NCI-H82 (cell line): ENCODE measurements at places on chromosomes 2 and 18.

GRCh38 chr2:120803764-120804335 lies 68.2 kb downstream of the GLI2 start:
- DNase-seq: no peak

DNA sequence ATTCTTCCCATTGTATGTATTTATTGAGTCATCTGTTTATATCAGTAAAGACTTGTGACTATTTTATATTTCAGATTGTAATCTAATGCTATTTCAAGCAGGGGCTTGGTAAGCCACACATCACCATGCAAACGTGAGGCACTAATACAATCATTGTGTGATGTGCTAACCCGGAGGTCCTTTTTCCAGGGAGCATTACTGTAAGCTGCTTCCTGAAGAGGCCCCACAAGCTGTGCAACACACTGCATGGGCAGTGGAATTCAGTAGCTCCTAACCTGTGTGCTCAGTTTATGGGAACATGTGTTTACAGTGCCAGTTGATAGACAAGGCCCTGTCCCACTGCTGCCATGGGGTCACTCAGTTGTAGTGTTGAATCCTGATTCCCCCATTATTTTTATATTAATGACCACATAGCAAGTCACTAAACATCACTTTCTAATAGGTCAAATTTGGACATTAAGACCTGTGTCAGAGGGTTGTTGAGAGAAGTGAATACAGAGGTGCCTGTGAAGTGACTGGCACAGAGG lies 162.9 kb downstream of the FHOD3 start:
- no peak for DNase-seq

- DNase-seq: no peak
These were observed 78.8 kb upstream of the ALKAL2 start for GRCh38 chr2:366706-367105.

- DNase-seq: no peak
These were observed 30.0 kb downstream of the CPS1 start for GRCh38 chr2:210586381-210586780.

DNA sequence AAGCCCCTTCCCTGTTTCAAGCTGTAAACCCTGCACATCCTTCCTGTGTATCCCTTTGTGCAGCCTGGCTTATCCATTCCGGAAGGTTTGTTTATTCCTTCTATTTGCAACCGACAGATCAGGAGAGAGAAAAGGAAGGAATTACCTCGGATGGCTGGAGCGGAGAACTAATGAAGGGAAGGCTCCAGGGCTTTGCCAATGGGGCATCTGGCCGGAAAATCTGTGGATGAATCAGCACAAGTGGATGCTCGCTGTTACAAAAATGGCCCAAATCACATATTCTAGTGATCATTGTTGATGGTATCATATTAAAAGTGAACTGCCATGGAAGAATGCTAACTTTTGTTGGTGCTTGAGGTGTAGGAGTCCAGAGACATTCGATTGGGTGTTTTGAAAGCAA lies 97.1 kb downstream of the AQP4 start:
- no peak for DNase-seq

- no peak for DNase-seq
These were observed 1127.9 kb upstream of the CHAC2 start for GRCh38 chr2:52639692-52640091.

- peak; percentile 99 for DNase-seq
These were observed 100.5 kb downstream of the CAPN13 start for GRCh38 chr2:30706534-30707303.

GRCh38 chr2:84793641-84794040 lies 87.2 kb downstream of the TRABD2A start:
- no peak for DNase-seq

DNA sequence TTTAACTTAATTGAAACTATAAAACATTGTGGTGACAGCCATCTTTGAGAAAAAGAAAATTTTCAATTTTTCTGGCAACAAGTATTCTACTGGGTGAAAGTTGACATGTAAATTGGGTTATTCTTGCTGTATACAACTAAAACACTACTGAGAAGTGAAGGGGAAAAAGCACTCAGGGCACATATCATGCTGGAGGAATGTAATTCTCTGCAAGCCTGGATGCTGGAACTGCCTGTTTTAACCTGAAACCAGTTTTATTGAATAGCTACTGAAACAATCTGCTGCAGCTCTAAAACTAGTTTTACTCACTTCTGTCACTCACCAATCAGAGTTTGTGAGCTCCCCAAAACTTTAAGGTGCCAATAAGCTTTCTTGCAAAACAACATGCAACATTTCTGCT lies 1136.0 kb downstream of the LRP1B start:
- no peak for DNase-seq

- no peak for DNase-seq
These were observed 24.5 kb upstream of the KCNK3 start for GRCh38 chr2:26668041-26668440.

DNA sequence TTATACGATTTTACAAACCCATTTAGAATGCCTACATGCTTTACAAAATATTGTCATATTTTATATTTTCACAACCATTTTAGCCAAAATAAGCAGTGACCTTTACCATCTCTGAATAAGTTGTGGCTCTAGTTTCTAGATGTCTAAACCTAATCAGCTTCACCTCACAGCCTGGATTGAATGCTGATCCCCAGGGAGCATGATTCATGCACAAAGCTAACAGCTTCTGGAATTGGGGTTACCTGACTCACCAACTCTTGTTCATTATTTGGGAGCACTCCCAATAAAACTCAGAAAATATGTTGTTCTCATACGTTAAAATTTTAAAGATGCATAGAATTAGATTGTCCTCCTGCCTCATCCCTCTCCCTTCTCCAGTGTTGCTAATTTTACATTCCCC lies 611.7 kb upstream of the NETO1 start:
- no peak for DNase-seq

- no peak for DNase-seq
These were observed 96.8 kb downstream of the CAPN13 start for GRCh38 chr2:30710461-30710860.

DNA sequence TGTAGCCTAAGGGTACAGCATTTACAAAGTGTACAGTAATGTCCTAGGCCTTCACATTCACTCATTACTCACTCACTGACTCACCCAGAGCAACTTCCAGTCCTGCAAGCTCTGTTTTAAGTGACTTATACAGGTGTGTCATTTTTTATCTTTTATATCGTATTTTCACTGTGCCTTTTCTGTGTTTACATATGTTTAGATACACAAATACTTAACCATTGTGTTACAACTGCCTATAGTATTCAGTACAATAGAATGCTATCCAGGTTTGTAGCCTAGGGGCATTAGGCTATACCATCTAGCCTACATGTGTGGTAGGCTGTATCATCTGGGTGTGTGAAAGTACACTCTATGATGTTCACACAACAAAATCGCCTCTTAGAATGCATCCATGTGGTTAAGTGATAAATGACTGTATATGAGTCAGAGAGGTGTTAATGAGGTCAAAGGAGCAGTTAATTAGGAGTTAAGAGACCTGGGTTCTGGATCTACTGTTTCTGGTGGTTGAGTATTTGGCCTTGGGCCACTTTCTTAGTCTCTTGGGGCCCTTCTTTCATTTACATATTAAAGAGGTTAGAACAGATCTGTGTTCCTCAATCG lies 149.1 kb downstream of the GREB1L start:
- no peak for DNase-seq

- no peak for DNase-seq
These were observed 95.0 kb upstream of the ZNF521 start for GRCh38 chr18:25446972-25447371.

DNA sequence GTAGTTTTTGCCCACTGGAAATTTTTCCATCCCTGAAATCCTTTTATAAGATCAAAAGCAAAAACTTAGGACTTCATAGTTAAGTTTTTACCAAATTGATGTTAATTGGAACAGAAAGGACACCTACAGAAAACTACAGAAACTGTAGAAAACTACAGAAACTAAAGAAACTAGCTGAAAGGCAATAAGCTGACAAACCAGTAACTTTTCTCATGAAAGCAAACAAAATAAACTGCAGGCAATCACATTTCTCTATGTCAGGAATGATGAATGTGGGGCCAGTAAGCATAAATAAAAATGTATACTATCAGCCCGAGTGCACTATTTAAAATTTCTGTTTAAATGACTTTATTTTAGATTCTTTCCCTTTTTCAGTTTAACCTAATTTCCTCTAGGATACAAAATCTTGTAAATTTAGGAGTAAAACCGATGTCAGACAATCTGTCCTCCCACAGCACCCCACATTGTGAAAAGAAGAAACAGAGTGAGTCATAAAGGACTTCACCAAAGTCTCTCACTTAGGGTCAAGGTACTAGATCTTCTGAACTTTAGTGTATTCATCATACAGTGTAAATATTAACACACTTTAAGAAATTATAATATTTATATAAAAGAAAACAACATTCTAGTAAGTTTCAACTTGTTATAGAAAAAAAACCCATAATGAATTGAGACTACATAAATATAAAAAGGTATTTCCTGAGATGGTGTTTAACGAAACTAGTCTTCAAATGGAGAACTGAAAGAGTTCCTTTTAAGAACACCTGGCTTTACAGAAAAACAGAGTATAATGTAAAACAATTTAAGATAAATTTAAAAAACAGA lies 46.6 kb downstream of the USP40 start:
- no peak for DNase-seq

DNA sequence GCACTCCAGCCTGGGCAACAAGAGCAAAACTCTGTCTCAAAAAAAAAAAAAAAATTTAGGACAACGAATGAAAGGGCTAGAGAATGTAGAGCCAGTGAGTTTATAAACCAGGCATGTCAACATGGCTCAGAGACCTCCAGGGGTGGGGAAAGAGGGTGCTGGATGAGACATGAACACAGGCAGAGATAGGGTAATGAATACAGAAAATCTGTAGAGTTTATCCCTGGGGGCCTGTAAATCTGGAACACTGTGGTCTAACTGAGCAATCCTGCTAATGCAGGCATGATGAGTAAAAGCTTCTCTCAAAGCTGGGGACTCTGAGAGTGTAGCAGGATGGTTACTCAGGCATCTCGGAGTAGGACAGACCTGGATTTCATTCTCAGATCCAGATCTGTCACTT lies 59.2 kb upstream of the IGFBP2 start:
- DNase-seq: peak; percentile 70

GRCh38 chr18:3305354-3305762 lies 43.4 kb downstream of the MYL12B start:
- DNase-seq: no peak

GRCh38 chr2:5693287-5694201 lies 1.4 kb downstream of the SOX11 start:
- peak; percentile 71 for DNase-seq

DNA sequence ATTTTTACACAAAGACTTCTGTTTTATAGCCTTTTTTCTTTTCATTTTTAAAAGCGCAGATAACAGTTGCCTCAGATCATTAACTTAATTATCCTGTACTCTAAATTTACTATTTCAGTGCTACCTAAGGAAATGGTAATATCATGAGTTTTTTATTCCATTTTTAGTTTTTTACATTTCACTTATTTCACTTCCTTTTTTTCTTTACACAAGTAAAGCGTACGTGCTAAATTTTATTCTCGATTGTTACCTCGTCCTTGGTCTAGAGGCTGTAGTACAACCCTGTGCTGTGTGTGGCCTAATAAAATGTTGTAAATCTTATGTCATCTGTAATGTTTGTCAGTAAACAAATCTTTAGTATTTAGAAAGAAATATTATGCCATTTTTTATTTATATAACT lies 49.2 kb downstream of the CRIM1 start:
- no peak for DNase-seq

- peak; percentile 70 for DNase-seq
These were observed 6.5 kb downstream of the WIPF1 start for GRCh38 chr2:174590928-174591648.

GRCh38 chr2:58616961-58617360 lies 375.8 kb upstream of the FANCL start:
- no peak for DNase-seq

- peak; percentile 39 for DNase-seq
These were observed 1.8 kb upstream of the NFATC1 start for GRCh38 chr18:79393635-79394533.

- no peak for DNase-seq
These were observed 1.1 kb downstream of the VAMP8 start for GRCh38 chr2:85578243-85579180.

- no peak for DNase-seq
These were observed 161.1 kb downstream of the KCNH7 start for GRCh38 chr2:162677476-162677875.

DNA sequence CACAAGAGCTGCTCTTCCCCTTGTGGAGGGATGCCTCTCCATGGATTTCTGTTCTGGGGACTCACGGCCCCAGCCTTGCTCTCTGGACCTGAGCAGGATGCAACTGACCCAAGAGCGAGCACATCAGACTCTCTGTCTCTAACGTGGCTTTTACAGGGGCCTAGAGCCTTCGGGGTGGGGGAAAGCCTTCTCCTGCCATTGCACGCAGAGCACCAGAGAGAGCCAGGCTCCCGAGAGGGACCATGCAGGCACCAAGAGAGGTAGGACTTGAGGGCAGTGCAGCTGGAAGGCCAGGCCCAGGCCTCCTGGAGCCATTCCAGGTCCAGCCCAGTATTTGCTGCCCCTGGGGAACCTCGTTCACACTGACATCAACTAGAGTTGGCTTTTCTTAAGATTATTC lies 475.6 kb upstream of the MYT1L start:
- DNase-seq: no peak

GRCh38 chr2:73111073-73112025 lies 1.4 kb downstream of the RAB11FIP5 start:
- peak; percentile 53 for DNase-seq

- no peak for DNase-seq
These were observed 16.8 kb upstream of the MBOAT2 start for GRCh38 chr2:9020267-9020666.

DNA sequence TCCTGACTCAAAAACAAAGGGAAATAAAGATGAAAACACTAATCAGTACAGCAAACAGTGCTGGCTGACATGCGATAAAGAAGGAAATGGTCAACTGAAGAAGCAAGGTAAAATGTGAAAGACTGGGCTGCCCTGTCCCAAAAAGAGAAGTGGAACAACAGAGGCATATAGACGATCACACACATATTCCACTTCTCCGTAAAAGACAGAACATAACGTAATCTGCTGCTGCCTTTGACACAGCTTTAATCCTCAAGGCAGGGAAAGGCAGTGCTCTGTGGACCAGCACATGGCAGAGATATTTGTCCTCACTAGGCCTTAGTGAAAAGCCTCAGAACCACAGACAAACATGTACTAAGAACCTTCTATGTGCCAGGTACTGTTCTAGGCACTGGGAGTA lies 24.3 kb upstream of the REL start:
- no peak for DNase-seq
